ENCODE measurements at places on chromosomes 7 and 10.

- no peak for DNase-seq
Observed at GRCh38 chr10:91415816-91416215, 5.7 kb downstream of the HECTD2 start.

DNA sequence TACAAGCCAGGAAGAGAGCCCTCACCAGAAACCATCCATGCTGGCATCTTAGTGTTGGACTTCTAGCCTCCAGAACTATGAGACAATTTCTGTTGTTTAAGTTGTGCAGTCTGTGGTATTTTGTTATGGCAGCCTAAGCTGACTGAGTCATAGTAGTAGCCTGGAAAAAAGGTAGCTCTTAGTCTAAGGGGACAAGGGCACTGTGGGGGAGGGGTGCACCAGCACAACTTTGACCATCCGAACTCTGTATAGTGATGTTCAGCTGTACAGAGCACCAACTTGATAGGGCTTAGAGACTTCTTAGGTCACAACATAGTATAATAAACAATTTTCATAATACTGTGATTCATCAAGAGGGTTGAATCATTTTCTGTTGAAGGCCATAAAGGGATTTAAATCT, 14.3 kb downstream of the EIF4EBP2 start:
- DNase-seq, result no peak

GRCh38 chr10:120365872-120366271, 91.2 kb upstream of the PLPP4 start:
- DNase-seq, result no peak

DNA sequence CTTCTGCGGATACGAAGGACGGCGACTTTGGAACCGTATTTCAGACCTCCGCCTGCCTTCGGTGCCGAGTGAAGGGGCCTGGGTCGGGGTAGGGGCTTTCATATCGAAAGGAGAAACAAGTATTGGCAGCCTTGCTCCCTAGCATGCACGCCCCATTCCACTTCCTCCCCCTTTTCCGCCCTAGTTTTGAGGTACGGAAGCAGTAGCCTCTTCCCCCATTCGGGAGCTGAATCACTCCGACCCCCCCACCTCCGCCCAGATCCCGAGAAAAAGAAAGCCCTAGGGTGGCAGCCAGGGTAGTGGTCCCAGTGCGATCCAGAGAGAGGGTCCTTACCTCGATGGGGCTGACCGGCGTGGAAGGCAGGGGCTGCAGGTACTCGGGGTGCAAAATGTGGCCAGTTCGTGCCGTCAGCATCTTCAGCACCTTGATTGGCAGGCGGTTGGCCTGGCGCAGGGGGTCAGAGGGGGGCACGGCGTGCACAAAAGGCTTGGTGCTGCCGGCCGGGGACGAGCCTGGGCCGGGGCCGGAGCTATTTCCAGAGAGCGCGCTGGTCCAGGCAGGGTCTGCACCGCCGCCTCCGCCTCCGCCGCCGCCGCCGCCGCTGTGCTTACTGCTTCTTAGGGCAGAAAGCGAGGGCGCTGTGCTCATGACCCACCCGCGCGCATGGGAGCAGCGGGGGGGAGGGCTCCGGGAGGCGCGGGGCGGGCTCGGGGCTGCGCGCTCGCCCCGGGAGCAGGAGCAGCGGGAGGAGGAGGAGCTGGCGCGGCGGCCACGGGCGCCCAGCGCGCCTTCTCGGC, 594 bp downstream of the ZNF503 start:
- DNase-seq, result no peak

- no peak for DNase-seq
Observed at GRCh38 chr10:71643904-71644303, 75.7 kb downstream of the C10orf105 start.

DNA sequence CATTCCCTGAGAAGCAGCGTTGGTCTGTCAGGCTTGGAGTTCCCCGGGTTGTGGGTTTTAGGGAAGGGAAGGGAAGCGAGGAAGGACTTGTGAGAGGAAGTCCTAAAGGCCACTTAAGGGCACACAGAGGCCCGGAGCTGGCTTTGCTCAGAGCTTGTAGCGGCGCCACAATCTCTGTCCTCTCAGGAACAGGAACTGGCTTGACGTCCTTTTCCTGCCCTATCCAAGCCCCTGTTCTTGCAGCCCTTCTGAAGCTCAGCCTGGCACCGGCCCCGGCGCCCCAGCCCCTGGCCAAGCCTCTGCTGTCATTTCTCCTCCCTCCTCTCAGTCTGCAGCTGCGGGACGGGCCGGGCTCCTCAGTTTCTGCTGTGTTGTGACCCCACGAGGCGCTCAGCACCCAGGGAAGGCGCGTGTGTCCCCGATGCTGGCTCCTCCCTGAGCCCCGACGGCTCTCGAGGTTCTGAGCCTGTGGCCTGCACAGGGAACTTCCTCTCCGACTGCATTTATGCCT, at the start of gene GIMAP8:
Gene GIMAP8 (plus strand): TSS at position 140 of the 511 bp plus-strand sequence. CDS start 16,069 bp downstream, outside the sequence.
- DNase-seq, result no peak

GRCh38 chr10:44961230-44961571, 1.6 kb downstream of the RASSF4 start:
- DNase-seq, result no peak

DNA sequence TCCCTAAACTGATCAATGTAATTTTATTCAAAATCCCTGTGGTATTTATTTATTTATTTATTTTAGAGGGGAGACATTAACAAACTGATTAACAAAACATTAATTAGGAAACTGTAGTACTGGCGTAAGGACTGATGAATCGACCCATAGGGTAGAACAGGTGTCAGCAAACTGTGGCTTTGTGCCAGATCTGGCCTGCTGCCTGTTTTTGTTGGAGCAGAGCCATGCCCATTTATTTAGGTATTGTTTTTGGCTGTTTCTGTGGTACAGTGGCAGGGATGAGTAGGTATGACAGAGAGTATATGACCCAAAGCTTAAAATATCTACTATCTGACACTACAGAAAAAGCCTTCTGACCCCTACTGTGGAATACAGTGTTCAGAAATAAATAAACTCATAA, 332.5 kb upstream of the ETV1 start:
- DNase-seq, result no peak

DNA sequence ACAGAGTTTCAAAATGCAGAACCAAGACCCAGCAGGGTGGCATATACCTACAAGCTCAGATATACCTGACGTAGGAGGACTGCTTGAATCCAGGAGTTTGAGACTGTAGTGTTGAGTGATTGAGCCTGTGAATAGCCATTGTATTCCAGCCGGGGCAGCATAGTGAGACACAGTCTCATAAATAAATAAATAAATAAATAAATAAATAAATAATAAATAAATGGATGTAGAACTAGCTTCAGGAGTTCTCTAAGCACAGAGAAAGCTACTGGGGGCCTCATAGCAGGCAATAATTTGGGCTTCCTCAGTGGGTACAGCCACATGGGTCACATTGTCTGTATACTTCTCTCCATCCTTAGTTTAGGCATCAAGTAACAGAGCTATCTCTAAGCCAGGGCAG, 906.8 kb downstream of the LRMDA start:
- no peak for DNase-seq

DNA sequence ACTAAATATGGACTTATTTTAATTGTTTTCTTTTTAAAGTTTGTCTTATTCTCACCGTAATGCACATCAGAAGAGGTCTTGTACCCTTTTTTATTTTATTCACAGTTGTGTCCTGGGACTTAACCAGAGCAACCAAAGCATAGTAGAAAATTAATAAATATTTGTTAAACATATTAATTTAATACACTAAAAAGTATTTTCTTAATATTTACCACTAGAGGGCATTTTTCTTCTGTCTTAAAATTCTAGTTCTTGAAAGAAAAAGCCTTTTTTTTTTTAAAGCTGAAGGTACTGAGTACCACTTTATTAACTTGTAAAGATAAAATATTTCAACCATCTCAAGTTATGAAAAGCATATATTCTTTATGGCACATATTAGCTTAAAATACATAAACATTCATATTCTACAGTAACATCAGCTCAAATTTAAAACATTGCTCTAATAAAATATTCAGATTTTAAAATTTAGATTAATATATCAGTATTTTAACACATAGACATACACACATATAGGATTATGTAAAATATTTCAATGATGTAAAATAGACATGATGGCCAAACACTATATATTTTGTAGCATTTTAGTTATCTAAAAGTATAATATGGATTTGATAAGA, 260.4 kb downstream of the SEMA3A start:
- no peak for DNase-seq

GRCh38 chr10:60135020-60135419, 228.7 kb upstream of the CCDC6 start:
- DNase-seq, result no peak

DNA sequence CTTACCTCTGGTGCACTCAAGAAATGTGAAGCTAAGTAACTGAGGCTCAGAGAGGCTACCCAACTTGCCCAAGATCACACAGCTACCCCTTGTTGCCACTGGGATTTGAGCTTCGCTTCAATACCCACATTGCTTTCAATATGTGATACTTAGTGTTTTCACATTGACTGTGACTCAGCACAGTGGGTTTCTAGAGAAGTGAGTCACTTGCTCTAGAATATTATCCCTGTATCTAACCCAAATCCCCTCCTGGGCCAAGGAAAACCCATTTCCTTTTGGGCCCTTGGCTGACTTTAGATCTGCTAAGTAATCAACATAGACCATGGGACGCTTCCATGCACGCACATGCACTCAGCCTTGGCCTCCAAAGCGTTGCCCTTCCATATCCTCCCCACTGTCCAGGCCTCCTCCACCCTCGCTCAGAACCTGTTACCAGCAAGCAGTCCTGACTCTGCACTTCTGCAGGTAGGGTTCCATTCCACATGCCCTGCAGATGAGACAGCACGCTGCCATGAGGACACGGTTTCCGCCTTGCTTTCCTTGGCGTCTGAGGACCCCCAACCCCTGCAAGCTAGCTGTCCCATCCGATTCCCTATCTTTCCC, 87.7 kb upstream of the CHST15 start:
- no peak for DNase-seq
